ENCODE measurements at places on chromosomes 6 and 20.

GRCh38 chr6:36594816-36595643, 868 bp downstream of the SRSF3 start:
- H3K36me3 ChIP-seq, result peaks cover 36% of the 10 kb centered on the region
- no peaks in the 10 kb centered on the region for H3K27me3 ChIP-seq
- peak overlapping the region; percentile 99 for H3K27ac ChIP-seq
- DNase-seq, result no peak
- peak overlapping the region; percentile 59 for H3K4me3 ChIP-seq
- H3K4me1 ChIP-seq, result peaks cover 45% of the 10 kb centered on the region

DNA sequence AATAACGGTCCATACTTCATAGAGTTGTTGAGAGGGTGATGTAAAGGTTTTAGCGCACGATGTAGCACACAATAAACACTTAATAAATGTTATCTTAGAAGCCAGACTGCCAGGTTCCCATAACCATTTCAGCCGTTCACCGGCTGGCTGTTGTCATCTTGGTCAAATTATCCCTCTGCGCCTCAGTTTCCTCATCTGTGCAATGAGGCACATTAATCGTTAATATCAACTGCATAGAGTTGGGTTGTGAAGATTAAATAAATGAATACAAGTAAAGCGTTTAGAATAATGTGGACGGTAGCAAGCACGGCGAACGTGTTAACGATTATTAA, 432 bp upstream of the PSMF1 start:
- no peaks in the 10 kb centered on the region for H3K36me3 ChIP-seq
- H3K27ac ChIP-seq, result peak overlapping the region; percentile 85
- no peak for DNase-seq
- peak overlapping the region; percentile 72 for H3K4me3 ChIP-seq
- H3K4me1 ChIP-seq, result peaks cover 48% of the 10 kb centered on the region

- H3K4me3 ChIP-seq, result no peak overlapping the region
- no peaks in the 10 kb centered on the region for H3K36me3 ChIP-seq
- H3K27ac ChIP-seq, result no peak overlapping the region
- H3K27me3 ChIP-seq, result no peaks in the 10 kb centered on the region
- H3K4me1 ChIP-seq, result no peaks in the 10 kb centered on the region
Observed at GRCh38 chr6:108263371-108263770, 2.5 kb upstream of the SNX3 start.

DNA sequence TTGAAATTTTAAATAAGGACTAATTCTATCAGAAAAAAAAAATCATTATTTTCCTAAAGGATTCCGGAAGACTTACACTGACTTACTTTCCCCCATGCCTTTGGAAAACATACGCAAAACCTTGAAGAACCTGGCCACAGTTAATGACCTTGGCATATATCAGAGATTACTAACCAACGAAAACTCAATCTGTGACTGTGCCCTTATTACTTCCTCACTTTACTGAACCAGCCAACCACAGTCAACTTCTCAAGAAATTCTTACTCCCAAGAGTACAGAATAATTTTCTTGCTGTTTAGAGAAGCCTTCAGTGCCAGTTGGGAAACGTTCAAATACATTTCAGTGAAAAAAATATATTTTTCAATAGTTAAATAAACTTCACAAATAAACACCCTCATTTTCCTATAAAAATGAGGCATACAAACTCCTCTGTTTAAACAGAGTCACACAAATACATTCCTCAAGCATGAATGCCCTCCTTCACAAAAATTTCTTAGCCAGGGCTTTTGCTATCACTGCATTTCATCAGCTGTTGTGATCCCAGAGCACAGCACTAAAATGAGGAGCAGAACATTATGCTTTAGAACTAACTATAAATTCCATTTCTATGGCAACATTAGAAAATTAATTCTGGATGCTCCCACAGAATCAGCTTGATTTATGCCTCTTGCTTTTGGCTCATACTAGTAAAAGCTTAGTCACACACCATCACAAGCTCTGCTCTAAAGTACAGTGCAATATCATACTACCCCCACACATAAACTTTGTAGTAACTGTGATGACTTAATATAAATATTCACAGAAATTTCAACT, 117.6 kb downstream of the DST start:
- H3K27me3 ChIP-seq, result no peaks in the 10 kb centered on the region
- peaks cover 15% of the 10 kb centered on the region for H3K36me3 ChIP-seq
- DNase-seq, result no peak
- peak overlapping the region; percentile 36 for H3K27ac ChIP-seq

GRCh38 chr6:147879031-147879580, 370.6 kb downstream of the SAMD5 start:
- no peak for DNase-seq
- H3K27me3 ChIP-seq, result no peaks in the 10 kb centered on the region
- H3K36me3 ChIP-seq, result no peaks in the 10 kb centered on the region
- no peak overlapping the region for H3K4me3 ChIP-seq

GRCh38 chr20:59821201-59821600, 112.2 kb downstream of the SYCP2 start:
- peaks cover 11% of the 10 kb centered on the region for H3K4me1 ChIP-seq
- H3K27me3 ChIP-seq, result no peaks in the 10 kb centered on the region
- H3K36me3 ChIP-seq, result no peaks in the 10 kb centered on the region

- no peak overlapping the region for H3K4me3 ChIP-seq
- DNase-seq, result no peak
- H3K36me3 ChIP-seq, result no peaks in the 10 kb centered on the region
Observed at GRCh38 chr6:55410674-55411073, 83.4 kb downstream of the GFRAL start.

DNA sequence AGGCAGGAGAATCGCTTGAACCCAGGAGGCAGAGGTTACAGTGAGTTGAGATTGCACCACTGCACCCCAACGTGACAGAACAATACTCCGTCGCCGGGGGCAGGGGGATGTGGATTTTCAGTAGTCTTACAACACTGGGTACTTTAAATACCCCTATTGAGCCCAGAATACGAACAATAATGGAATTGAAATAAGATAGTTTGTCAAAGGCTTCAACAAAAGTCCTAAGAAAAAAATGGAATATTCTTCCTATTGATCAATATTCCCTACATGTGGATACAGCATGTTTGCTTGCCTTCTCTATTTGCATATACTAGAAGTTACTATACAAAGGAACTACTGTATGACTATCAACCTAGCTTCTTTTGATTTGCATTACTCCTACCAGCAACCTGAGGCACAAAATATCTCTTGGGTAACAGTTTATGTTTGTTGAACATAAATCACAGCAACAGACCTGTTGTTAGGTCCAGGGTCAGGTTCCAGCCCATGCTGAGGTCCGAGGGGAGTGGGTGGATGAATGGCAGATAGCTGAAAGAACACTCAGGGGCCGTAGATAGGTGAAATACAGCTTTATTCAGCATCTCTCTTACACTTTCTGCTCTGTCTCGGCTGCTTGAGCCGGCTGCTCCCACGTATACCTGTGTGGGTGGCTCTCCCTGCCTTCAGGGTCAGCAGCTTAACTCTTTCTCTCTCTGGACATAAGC, 23.8 kb downstream of the MAN1A1 start:
- H3K4me3 ChIP-seq, result no peak overlapping the region
- H3K27ac ChIP-seq, result no peak overlapping the region
- H3K27me3 ChIP-seq, result no peaks in the 10 kb centered on the region

DNA sequence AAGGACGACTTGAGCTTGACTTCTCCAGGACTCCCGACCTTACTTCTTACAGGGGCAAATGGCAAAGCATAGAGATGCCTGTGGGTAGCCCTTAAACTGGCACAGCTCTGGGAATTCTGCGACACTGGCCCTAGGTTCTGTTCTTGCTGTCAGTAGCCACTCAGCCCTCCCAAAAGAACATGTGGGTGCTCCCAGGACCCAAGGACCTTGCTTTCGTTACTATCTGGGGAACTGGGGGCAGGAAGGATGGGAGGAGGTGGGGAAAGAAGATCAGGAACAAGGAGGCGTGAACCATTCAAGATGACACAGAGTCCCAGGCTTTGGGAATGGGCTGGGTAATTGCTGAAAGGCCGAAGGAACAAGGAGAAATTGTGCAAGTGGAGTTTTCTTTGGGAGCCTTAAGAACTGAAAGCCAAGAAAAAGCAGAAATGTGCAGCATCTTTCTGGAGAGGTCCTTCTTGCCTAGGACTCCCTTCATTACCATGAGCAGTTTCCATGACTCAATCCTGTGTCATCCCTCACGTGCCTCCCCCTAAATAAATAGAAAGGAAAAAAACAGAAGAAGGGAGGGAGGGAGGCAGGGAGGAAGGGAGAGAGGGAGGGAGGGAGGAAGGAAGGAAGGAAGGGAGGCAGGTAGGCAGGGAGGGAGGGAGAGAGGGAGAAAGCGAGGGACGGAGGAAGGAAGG, 284.6 kb upstream of the FOXQ1 start:
- H3K27me3 ChIP-seq, result peaks cover 26% of the 10 kb centered on the region
- no peak overlapping the region for H3K4me3 ChIP-seq
- no peak for DNase-seq
- no peaks in the 10 kb centered on the region for H3K36me3 ChIP-seq
- no peaks in the 10 kb centered on the region for H3K4me1 ChIP-seq

GRCh38 chr6:37242429-37243052, 15.0 kb upstream of the TBC1D22B start:
- no peaks in the 10 kb centered on the region for H3K36me3 ChIP-seq
- peak overlapping the region; percentile 85 for H3K27ac ChIP-seq
- DNase-seq, result no peak
- H3K4me3 ChIP-seq, result no peak overlapping the region

GRCh38 chr6:8494730-8495129, 59.4 kb upstream of the SLC35B3 start:
- no peak for DNase-seq
- H3K27me3 ChIP-seq, result no peaks in the 10 kb centered on the region
- no peaks in the 10 kb centered on the region for H3K4me1 ChIP-seq
- no peak overlapping the region for H3K27ac ChIP-seq

DNA sequence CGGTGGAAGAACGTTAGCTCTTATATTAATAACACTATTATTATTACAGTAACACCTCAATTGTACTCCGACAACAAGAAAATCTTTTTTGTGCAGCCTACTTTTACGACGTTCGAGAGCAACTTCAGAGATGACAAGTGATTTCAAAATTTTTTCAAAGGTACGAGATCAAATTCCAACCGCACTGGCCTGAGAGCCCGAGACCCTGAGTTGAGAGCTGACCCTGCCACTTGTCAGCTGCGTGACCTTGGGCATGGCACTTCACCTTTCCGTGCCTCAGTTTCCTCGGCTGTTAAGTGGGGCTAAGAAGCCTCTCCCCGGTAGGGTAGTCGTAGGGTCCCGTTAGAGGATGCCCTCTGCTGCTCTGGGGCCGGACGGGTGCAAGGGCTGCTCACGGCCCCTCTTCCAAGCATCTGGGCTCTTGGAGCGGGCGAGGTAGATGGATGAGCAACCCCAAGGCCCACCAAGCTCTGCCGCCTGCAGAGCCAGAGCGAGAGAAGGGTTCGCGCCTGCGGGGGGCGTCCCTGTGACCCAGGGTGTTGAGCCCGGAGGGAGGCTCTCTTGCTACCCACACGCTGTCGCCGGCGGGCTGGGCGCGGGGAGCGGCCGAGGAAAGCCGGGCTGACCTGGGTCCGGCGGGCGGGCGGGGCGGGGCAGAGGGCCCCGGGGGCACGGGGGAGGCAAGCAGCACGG, 510 bp downstream of the NDRG3 start:
- H3K4me3 ChIP-seq, result peak overlapping the region; percentile 57
- no peak for DNase-seq
- H3K27me3 ChIP-seq, result no peaks in the 10 kb centered on the region

All from heart right ventricle (tissue), 16 donors.